Fibroblast of pulmonary artery (primary cell): ENCODE measurements at places on chromosomes 4 and X.

GRCh38 chr4:15717086-15717485 is 14.2 kb downstream of the BST1 start:
- DNase-seq = peak; percentile 72

DNA sequence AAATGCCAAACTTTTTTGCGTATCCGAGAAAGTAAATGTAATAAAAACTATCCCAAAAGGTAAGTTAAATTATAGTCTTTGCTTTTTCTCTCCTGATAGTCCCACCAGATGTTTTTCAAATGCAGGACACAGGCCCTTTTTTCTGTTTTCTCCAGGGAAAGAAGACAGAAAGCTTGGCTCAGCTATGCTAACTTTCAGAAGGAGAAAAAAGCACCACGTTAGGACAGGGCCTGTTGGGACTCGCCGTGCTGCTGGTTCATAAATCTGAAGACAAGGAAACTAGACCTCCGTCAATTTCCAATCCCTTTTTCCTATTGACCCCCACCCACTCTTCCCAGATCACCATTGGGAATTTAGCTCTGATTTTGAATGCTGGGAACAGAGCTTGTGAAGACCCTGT is 220.9 kb upstream of the SFRP2 start:
- no peak for DNase-seq

DNA sequence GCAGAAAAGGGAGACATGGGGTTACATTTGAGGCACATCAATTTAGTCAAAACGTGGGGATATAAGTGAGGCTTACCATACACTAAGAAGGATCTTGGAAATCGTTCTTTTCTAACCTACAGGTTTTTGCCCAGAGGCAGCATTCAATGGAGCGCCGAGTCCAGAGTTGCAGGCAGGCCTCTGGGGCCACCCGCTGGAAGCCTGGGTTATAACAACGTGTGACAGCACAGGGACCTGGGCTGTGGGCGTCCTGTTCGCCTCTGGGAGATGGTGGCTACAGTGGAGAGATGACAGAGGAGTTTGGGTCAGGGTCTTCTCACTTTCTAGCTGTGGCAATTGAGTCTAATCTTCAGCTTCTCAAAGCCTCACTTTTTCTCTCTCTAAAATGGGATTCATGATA is 53.9 kb downstream of the ENPP6 start:
- DNase-seq = peak; percentile 34

- DNase-seq = no peak
Observed at GRCh38 chrX:40300286-40300890, 202.6 kb upstream of the BCOR start.

- DNase-seq = no peak
Observed at GRCh38 chr4:152342293-152342692, 193.6 kb downstream of the FBXW7 start.

DNA sequence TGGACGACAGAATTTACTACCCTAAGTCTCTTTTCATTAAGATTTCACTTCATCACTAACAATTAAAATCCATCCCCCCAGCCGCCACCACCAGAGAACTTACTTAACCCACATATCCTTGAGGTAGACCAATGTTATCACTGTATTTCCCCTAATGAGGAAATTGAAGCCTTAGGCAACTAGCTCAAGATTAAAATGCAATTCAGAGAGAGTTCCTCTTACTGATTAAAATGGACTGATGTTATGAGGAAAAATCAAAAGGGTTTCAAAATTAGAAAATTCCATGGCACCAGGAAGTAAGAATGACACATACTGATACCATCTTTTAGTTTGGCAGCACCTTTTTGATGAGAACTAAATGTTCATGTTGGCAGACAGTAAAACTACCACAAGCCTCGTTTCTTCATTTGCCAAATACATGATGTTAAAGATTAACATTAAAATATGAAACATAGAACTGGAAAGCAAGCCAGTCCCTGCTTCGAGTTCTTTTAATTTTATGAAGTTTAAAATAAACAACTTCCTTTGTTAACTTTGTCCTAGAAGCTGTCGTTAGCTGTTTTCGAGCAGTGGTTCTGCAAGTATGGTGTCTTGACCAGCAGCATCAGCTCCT is 69.3 kb upstream of the CCDC160 start:
- DNase-seq = no peak

DNA sequence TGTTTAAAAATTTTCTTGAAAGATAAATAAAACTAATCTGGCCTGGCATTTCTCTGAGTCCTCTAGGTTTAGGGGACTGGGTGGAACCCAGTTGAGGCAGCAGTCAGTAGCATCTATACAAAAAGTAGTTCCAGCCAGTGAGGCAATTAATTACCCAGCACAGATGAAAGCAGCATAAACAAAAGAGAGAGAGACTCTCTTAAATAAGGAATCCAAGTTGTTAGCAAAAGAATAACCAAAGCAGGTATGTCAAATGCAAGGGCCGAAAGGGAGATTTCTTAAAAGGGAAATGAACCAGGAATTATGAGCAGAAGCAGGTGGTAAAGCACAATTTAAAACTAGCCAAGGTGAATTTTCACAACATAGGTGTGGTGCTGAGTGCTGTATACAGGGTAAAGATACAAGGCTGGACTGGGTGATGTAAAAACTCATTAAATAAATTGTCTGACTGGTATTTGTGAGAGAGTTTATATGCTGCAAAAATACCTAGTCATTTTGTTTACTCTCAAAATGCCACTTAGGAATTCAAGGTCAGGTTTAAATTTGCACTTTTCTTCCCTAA is 94.6 kb upstream of the GALNT7 start:
- DNase-seq = no peak

DNA sequence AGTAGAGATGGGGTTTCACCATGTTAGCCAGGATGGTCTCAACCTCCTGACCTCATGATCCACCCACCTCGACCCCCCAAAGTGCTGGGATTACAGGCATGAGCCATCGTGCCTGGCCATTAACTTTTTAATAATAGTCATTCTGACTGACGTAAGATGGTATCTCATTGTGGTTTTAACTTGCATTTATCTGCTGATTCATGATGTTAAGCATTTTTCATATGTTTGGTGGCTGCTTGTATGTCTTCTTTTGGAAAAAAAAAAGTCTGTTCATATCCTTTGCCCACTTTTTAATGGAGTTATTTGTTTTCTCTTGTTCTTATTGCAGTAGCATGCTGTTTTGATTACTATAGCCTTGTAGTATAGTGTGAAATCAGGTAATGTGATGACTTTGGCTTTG is 45.8 kb downstream of the ANXA10 start:
- peak; percentile 87 for DNase-seq

DNA sequence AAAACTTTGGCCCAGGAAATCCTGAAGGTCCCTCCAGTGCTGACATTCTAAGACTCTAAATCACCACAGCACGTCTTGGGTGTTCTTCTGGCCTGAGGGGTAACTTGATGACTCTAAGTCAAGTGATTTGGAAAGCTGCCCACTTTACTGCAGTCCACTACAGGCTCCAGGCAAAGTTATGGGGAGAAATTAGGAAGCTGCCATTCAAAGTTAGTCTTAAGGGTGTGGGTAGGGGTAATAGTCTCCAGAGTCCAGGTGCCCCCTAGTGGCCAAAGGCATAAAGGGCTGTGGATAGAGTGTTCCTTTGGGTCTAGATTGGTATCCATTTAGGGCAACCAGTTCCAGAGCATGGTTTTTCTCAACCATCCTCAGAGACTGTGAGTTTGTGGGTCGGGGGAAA is 38.7 kb upstream of the SLC16A2 start:
- DNase-seq = peak; percentile 63

GRCh38 chr4:77415689-77416088 is 189.9 kb upstream of the CXCL13 start:
- DNase-seq = no peak

DNA sequence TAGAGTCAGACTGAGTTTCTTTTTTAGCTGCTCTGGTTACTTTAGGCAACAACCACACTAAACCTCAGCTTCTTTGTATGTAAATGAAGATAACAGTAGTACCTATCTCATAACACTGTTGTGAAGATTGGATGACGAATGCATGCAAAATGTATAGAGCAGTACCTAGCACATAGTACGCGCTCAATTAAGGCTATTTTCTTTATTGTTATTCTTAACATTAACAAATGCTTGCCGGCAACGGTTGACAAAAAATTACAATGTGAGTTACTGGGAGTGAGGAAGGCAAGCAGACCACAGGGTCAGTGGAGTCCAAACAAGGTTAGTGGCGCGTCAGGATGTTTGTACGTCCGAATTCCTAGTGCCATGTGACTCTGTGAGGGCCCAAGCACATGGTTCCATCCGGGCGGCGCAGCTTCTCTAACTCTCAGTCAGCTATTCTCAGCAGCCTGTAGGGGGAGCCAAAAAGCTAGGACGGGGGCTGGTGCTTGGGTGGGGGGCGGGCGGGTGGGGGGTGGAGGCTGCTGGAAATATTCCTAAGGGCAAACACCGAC is 821 bp upstream of the NALF2 start:
- DNase-seq = peak; percentile 50

GRCh38 chrX:113353134-113353533 is 512.5 kb upstream of the AMOT start:
- DNase-seq = no peak

GRCh38 chrX:71923516-71923915 is 12.9 kb downstream of the NHSL2 start:
- no peak for DNase-seq

DNA sequence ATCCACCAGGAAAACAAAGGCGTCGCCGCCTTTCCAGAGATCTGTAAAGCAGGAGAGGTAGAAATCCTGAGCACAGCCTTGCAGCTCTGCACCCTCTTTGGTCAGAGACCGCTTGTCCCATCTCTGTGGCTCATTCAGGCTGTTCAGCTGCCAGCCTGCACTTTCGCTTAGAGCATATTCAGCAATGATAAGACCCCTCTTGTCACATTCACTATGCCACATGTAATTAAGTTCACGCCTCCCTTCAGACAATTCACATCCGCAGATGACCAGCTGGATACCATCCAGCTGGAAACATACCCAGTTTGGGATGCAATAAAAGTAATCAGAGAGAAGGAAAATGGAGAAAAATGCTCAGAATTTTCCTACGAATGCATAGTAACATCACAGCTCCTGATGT is 335.4 kb downstream of the UNC5C start:
- no peak for DNase-seq

DNA sequence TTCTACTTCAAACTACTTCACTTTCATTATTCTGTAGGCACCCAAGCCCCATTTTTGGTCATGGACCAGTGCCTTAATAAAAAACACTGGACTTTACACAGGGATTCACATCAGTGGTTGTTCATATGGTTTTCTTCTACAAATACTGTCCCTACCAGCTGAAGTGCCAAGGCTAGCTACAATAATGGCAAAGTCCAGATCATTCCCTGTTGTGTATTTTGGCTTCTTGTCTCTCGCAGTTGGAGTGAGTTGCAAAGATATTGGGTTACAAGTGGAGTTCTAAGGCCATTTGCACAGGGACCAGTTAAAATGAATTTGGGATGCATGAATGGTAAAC is 16.7 kb upstream of the ANKRD17 start:
- no peak for DNase-seq

DNA sequence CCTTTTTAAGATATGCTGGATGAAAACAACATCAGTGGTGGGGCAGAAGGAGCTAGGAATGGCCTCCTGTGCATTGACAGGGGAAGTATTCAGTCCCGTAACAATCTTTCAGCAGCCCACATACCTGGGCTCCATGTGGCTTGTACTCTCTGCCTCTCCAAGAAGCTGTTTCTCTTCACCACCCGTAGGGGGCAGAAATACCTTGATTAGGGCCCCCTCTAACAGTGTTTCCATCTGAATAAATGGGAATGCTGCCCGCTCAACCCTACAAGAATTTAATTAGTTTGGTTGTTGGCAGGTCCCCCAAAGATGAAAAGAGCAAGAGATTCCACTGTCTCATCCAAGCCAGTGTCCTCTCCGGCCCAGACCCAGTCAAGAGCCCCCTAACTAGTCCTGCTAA is 155.2 kb downstream of the SMIM20 start:
- peak; percentile 46 for DNase-seq

- peak; percentile 57 for DNase-seq
Observed at GRCh38 chrX:54495814-54496516, at the start of gene FGD1. FGD1 (minus strand) TSS chrX:54496234; CDS start chrX:54495432, 802 bp downstream.

GRCh38 chr4:94621491-94622080 is 136.2 kb upstream of the BMPR1B start:
- DNase-seq = peak; percentile 70

GRCh38 chr4:168757500-168757899 is 252.6 kb downstream of the CBR4 start:
- no peak for DNase-seq

DNA sequence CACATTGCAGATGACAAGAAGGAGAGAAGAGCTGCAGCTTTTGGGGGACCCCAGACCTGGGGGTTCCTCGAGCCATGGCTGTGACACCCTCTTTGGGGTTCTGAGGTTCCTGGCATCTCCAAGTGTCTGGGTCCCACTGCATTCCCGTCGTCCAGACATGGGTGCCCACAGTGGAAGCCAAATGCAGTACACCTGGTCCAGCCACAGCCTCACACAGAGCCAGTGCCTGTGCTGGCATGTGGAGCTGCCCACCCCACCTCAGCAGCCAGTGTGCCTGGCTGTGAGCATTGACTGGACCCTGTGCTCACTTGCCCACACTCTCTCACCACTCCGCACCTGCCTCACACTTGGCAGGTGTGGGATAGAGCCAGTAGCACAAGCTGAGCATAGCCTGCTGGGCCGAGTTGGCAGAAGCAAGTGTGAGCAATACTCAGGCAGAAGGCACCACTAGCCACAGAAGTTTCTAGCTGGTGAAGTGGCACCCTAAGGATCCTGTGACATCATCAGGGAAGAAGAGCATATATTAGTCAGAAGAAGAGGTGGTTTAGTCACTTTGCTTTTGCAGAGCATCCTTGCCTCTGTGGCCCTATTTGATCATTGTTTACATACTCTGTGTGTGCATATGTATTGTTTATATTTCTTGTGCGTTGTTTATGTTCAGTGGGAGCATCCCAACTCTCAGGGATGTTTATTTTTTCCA is 65.0 kb upstream of the MAGEB2 start:
- DNase-seq = no peak

DNA sequence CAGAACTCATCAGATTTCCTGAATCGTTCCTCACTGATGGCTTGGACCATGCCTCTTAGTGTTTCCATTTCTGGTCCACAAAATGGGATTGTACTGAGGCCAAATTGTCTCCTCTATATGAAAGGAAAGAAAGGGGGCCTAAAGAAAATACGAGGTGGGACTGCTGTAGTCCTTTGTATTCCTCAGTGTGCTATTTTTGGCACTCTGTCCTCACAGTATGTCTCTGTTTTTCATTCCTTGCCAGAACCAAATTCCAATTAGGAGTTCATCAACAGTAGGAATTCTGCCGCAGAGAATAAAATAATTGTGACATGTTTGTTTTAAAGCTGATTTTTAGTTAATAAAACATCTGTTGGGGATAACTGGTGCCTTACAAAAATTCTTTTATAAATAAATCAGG is 515.7 kb downstream of the SMARCA1 start:
- no peak for DNase-seq

- no peak for DNase-seq
Observed at GRCh38 chrX:124274438-124275181, 57.9 kb upstream of the TEX13D start.

GRCh38 chr4:173758132-173758531 is 228.1 kb upstream of the HAND2 start:
- DNase-seq = no peak

DNA sequence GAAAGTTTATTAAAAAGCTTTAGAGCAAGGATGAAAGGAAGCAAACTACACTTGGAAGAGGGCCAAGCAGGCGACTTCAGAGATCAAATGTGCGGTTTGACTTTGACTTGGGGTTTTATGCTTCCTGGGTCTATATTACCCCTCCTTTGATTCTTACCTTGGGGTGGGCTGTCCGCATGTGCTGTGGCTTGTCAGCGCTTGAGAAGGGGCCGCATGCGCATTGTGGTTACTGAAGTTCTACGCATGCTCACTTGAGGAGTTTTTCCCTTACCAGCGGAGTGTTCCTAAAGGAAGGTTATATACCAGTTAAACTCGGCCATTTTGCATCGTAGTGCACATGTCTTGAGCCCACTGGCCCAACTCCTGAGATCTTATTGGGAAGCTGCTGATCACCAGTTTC is 9.9 kb downstream of the ZNF157 start:
- no peak for DNase-seq
